ENCODE measurements at places on chromosomes 7 and 10.

DNA sequence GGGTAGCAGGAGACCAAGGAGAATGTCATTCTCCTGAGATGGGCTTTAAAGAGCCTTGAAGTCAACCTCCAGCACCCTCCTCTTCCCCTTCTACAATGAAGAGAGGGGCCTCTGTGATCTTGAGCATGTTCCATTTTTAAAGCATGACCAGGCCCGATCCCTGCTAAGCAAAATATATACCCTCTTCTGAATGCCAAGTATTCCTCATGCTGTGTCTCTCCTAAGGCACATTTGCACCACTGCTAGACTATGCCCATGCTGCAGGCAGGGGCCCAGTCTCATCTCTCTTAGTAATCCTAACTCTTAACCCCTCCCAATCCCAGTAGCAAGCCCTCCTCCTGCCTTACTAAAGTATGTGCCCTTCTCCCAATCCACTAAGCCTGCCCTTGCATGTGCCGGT lies 18.4 kb downstream of the SORBS1 start:
- no peak for DNase-seq

DNA sequence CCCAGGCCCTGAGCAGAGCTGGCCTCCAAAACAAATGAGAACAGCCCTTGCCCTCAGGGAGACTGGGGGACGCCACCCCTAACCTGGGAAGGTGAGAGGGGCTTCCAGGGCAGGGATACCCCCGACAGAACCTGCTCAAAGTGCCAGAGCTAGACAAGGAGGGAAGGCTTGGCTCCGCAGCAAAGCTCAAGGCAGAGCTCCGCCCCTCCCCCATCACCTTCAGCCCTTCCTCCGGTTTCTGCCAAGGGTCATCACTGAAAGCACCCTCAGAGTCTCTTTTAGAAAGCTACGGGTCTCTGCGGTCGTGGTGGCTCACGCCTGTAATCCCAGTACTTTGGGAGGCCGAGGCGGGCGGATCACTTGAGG lies 73.4 kb upstream of the CUX1 start:
- no peak for DNase-seq

DNA sequence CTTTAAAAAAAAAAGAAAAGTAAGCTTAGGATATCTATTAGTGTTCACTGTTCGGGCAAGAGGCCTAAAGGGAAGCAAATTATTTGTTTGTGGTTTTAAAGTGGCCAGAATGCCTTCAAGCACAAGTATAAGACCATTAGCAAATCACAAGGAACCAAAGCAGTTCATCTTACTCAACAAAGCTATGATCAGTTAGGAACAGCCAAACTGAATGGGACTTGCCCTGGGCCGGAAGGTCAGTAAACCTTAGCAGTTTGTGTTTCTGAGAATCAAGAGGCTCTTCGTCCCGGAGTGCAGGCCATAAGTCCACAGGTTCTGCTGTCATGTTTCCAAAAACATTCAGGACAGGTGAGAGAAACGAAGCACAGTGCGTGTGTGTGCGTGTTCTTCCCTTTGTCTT lies 4.5 kb downstream of the FBXW4 start:
- DNase-seq: no peak

GRCh38 chr10:116836083-116836482 lies 13.2 kb upstream of the ENO4 start:
- no peak for DNase-seq

GRCh38 chr7:142739923-142740492 lies 9.3 kb upstream of the PRSS1 start:
- peak; percentile 26 for DNase-seq

DNA sequence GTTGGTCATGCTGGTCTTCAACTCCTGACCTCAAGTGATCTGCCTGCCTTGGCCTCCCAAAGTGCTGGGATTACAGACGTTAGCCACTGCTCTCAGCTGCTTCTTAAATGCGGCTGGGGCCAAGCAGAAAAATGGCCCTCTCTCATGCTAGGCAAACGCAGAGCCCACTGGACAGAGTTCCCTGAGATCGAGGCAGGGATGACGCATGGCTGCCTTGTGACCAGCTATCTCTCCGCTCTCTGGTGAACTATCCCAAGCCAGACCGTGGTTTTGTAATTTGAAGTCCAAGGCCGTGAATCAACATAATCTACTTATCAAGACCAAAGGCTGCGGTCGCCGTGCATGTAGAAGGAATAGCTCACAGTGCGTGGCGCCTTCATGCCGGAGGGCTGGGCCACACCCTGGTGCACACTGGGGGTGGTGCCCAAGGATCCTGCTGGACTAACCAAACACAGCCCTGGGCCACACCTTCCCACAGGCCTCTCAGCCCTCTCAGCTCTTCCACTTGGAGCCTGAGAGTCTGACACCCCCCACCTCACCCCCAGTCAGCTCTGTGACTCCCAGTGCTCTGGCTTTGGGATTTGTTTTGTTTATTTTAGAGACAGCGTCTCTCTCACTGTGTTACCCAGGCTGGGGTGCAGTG lies 88.1 kb upstream of the CUX1 start:
- DNase-seq: peak; percentile 56

Measured in SK-MEL-5 (cell line).